Occipital lobe (tissue), 3 donors: ENCODE measurements at places on chromosomes 3 and 15.
A peak's percentile ranks its signal among the peaks of the same experiment; 100 is the strongest.

GRCh38 chr15:96351761-96352603 lies 21.5 kb downstream of the NR2F2 start:
- DNase-seq: no peak

DNA sequence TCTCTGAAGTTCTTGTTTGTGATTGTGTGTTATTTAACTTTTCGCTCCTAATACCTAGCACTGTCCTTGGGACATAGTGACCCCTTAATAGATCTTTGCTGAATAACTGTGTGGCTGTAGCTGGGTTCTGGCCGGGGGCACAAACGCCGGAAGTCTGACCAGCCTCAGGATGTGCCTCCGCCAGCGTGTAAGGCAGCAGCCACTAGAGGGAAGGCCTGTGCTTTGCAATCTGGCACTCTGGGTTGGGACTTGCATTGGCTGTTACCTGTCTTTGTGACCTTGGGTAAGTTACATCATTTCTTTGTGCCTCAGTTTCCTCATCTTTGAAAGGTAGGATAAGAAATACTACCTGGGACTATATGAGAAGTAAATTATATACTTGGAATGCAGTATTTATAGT lies 158.7 kb downstream of the GHSR start:
- no peak for DNase-seq

- peak; percentile 78 for DNase-seq
Observed at GRCh38 chr3:46909535-46910161, 32.1 kb downstream of the PTH1R start.

GRCh38 chr3:32814361-32814760 lies 3.4 kb upstream of the TRIM71 start:
- DNase-seq: no peak

DNA sequence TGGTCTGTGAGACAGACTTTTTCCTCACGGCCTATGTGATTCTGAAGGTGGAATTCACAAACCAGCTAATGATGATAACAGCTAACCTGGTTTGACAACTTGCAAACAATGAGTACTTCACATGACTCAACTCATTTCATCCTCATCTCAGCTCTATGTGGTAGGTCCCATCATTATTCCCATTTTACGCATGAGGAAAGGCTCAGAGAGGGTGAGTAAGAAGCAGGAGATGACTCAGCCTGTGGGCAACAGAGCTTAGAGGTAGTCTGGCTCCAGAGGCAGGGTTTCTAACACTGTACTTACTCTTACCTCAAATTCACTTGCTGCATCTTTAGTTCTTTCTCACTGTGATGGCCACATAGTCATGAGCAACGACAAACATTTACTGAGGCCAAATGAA lies 25.8 kb upstream of the PSMD6 start:
- no peak for DNase-seq

DNA sequence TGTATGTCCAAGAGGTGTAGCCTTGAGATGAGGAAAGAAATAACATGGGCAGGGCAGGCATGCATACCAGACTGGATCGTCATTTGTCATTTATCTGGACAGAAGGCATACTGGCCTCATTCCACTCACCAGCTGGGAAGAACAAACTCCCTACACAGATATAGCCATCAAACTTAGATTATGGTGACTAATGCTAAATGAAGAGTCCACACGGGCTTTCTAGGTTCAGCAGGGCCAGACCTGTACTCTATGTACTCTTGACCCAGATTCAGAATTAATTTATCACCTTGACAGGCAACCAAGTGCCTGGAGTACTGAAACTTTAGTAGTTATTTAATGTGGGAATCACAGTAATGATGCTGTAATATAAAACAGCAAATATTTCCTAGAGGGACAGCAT lies 164.3 kb upstream of the IL12A start:
- no peak for DNase-seq

GRCh38 chr3:33980252-33980651 lies 181.8 kb downstream of the PDCD6IP start:
- no peak for DNase-seq

- no peak for DNase-seq
Observed at GRCh38 chr3:155391104-155391503, 97.6 kb upstream of the STRIT1 start.

DNA sequence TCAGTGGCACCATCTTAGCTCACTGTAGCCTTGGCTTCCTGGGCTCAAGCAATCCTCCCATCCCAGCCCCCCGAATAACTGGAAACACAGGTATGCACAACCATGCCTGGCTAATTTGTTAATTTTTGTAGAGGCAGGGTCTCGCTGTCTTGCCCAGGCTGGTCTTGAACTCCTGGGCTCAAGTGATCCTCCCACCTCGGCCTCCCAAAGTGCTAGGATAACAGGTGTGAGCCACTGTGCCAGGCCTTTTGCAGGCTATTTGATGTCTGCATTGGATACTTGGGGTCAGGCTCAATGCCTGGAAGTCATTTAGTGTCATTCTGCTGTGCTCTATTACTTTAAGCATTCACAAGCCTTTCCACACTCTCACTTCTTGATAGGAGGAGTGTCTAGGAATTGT lies 17.6 kb downstream of the LIMD1 start:
- no peak for DNase-seq

DNA sequence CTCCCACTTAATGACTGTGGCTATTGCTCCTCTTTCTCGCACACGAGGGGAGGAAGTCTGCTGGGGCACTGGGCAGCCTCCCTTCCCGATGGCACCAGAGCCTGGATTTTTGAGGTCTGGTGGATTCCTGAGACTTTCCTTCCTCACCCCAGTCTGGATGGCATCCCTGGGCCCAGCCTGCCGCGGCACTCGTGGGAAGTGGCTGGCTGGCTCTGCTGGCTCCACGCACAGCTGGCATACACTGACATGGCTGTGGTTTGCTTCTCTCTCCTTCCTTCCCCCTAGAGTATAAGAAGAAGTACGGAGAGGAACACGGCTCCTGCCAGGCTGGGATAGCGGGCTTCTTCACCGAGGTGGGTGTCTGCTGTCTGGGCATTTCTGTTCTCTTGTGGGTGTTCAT lies 319.8 kb upstream of the LRRFIP2 start:
- peak; percentile 25 for DNase-seq

GRCh38 chr15:99410477-99410876 lies 155.3 kb upstream of the MEF2A start:
- peak; percentile 48 for DNase-seq

- DNase-seq: no peak
Observed at GRCh38 chr15:90816401-90817116, 51.8 kb upstream of the FURIN start.

- no peak for DNase-seq
Observed at GRCh38 chr3:69433121-69433968, 47.5 kb upstream of the FRMD4B start.

- no peak for DNase-seq
Observed at GRCh38 chr15:48393645-48394506, 62.6 kb downstream of the DUT start.

DNA sequence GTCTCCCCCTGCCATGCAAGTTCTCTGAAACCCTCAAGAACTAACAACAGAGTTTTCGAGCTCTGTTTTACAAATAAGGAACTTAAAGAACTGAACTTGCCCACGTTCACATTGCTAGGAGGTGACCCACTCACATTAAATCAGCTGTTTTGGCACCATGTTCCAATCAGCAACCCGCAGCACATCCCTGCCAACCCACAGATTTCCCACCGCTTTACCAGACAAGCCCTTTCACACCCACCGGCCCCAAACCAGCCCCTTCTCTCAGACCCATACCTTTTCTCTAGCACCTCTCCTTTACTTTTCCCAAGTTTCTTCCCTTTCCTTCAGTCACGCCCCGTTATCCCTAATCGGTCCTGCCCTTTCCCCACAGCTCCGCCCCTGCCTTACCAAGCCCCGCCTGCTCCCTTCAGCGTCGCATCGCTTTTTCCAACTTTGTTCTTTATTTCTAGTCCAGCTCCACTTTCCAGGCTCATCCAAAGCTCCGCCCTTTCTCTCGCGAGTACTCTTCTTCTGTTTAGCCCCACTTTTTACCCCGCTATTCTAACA lies 804 bp upstream of the BRPF1 start:
- no peak for DNase-seq

DNA sequence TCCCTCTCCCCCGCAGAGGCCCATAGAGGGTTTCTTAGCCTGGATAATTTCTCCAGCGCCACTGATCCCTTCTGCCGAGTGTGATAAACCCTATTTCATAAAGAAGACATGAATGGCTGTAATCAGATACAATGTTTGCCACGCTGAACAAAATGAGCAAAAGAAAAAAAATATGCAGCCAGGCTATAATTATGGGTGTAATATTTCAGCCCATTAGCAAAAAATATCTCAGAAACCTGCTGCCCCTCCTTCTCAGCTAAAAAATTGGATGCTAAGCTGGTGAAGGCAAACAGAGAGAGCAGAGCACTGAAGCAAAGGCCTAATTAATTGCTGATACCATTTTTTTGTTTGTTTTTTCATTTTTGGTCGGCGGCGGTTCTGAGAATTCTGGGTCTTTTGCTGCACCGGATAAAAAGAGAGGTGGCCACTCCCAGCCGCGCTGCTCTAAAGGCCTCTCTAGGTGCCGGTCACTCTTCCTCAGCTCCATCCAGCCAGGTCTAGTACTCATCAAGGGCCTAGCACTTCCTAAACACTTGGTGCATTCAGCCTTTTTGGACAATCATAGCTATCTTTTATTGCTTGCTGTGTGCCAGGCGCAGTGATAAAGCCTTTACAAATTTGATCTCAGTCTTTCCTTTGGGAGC lies 128.7 kb upstream of the TLE3 start:
- DNase-seq: no peak

- no peak for DNase-seq
Observed at GRCh38 chr3:168040607-168041208, 55.0 kb downstream of the GOLIM4 start.

DNA sequence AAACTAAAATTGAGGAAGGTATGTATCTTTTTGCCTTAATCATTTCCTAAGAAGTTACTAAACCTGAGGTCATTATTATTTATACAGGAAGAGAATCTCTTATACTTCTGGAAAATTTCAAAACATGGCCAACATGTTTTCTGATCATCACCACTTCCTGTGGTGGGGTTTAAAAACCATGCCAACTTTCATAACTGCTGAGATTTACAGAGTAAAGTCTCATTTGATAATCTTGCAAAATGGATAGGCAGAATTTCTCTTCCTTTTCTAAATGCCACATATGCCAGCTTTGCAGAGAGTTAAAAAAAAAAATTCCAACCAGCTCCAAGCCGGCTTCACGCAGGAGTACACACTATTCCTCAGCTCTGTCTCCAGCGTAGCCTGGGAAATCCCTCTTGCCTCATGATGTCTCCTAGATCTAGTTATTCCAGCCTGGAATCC lies 124.3 kb upstream of the SPRED1 start:
- DNase-seq: peak; percentile 1

GRCh38 chr3:159922193-159922840 lies 66.3 kb upstream of the IL12A start:
- no peak for DNase-seq

DNA sequence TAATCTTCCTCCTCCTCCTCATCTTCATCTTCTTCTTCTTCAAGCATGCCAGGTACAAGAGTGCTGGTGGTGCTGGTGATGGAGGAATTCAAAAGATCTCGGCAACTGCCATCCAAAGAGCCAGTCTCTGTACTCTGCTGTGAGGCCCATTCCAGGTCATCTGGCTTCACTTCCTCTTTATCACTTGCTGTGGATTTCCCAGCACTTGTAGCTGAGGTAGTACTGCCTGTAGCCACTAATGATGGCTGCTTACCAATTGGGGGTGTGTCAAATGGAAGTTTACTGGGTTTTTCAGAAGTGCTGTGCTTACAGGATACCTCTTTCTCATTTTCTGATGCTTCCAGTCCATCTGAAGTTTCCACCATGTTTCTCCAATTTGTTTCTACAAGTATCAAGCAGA lies 28.8 kb upstream of the SHC4 start:
- no peak for DNase-seq

- no peak for DNase-seq
Observed at GRCh38 chr3:42518800-42519567, 16.5 kb downstream of the VIPR1 start.

DNA sequence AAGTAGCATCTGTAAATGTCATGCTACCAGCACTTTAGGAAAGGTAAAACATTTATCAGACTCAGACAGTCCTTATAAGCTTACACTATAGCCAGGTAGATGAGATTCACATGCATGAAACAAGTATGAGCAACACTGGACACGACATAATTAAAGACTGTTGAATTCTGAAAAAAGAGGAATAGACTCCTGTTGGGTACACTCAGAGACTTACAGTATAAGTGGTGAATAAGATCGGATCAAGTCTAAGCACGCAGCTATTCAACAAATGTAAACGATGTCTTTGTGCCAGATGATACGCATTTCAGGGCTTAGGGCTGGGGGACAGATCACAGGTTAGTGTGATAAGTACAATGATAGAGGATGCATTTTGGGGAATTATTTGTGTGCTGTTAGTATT lies 43.2 kb upstream of the SPPL2A start:
- no peak for DNase-seq

DNA sequence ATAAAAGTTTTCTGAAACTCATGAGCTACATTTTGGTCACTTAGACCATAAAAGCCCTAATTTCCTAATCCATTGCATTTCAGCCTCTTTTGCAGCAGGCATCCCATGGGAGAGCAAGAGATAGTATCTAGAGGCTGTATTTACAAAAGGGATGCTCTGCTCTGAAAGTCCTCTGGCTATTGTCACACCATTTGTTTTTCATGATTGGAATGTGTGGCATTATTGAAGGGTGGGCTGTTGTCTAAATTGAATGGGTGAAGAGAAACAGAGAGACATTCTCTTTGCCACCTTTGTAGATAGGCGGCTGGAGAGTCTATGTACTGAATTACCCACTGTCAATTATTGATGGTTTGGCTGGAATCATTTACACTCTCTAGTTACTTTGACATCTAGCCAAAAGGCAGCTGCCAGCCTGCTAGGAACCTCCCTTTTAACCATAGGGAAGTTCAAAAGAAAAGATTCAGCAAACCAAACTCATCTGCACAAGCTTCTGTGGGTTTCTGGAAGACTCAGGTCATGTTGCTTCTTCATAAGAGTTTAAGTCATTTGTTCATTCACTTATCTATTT lies 89.8 kb upstream of the RARB start:
- DNase-seq: no peak

- DNase-seq: no peak
Observed at GRCh38 chr15:70508561-70509281, 254.6 kb downstream of the UACA start.

DNA sequence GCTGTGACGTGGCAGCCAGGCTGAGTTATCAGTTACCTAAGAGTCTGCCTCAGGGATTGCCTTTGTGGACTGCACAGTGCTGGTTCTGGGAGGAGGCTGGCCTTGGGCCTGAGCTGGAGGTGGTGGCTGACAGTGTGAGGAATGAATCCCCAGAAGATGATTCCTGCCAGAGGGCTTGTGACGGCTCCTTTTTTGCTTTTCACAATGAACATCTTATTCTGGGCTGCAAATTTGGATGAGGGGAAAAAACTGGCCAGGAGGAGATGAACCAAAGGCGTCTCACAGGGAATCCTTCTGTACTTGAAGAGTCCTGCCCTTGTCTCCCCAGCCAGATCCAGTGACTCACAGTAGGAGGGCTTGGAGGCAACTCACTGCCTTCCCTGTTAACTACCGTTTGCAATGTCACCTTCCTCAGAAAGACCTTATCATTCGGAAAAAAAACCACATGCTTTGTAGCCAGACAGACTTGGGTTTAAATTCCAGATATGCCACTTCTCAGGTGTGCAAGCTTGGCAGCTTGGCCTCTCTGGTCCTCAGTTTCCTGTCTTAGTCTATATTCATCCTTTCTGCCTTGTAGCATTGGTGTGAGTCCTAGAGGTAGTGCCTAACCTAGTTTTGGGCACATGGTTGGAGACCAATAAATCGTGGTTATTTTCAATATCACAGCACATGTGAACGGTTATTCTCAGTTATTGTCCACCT lies 19.1 kb downstream of the ST6GAL1 start:
- peak; percentile 42 for DNase-seq
